NCI-H1436 treated with DMSO at 0.1 percent for 48 hours (cell line): ENCODE measurements at places on chromosomes 13 and 19.

DNA sequence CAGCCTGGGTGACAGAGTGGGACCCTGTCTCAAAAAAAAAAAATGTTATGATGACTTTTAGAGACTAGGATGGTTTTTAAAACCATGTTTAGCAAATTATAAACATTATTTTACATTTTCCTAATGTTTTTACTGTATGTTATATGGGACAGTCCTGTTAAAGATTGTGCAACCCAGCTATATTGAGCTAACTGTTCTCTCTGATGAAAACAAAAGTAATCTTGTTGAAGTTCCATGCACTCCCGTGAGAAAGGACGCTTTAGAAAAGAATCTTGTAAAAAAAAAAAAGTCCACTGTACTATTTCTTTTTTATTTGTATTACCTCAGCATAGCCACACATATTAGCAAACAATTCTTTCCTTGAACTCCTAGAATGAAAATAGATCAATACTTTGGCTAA lies 451.2 kb downstream of the DCT start:
- DNase-seq, result no peak

DNA sequence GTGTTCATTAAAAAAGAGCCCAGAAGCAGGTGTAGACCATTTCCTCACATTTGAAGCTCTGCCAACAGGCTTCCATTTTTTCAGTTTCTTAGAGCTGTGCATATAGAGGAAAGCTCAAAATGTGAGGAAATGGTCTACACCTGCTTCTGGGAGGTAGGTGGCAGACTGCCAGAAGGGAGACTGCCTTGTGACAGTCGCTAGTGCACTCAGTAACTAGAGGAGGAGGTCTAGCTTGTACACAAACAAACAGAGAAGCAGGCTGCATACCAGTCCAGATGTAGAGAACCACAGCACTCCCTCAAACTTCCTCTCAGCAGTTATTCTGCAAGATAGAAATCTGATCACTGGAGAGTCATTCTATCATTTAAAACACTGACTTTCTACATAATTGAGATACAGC lies 800.2 kb downstream of the EFNB2 start:
- peak; percentile 49 for DNase-seq

DNA sequence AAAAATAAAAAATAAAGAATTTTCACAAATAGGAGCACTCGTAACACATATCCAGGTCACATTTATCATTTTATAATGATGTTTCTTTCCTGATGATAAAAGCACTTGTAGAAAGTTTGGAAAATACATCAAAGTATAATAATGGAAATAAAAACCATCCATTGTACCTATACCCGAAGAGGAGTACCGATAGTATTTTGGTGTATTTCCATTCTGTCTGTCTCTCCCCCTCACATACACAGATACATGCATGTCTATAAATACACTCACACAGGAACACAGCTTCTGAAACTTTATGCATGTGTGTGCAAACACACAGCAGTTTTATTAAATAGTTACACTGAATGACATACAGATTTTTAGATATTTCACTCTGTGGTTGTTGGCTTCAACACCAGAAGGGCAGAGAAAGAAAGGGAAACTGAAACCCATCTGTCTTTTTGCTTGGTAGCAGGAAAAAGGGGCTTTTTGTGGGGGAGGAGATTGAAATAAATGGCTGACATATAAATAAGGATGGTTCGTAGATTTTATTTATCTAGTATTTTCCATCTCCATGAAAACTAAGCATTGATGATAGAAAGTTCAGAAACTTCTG lies 114.8 kb downstream of the LRCH1 start:
- no peak for DNase-seq

DNA sequence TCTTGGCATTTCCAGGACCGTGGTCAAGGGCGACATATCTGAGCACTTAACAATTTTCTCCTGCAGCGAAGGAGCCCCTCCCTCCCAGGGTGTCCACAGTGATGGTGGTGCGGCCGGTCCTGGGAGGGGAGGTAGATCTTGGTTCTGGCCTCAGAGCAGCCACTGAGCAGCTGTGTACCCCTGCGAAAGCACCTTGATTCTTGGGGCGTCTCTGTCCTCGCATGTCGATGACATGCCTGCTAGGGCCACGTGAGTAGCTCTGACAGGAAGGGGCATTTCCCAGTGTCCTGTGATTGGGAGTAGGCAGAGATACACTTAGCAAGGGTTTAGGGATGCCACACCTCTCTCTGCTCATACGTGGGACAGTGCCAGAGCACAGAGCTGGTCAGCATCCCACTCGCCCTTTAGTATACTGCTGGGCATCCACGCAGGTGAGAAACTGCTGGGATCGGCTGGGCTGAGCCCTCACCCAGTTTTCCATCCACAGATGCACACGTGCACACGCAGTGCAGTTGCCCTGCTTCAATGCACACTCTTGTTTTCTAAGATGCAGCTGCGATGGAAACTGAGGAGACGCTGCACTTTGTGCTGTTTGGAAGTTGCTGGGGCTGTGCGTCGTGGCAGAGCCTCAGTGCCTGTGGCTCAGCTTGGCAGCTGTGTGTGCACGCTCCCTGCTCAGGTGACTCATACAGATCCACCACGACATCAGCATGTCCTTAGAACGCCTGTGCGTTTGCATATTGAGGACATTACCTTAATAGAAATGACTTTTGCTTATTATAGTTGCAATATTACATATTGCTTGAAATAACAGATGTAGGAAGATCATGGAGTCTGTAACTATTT lies 66.8 kb downstream of the TEX29 start:
- DNase-seq, result no peak

- no peak for DNase-seq
These were observed 8.3 kb upstream of the CDC42EP5 start for GRCh38 chr19:54481326-54481930.

GRCh38 chr19:10292206-10292788 lies 2.5 kb downstream of the ICAM5 start:
- no peak for DNase-seq

- DNase-seq, result no peak
These were observed 74.1 kb downstream of the DCLK1 start for GRCh38 chr13:36057041-36057440.

DNA sequence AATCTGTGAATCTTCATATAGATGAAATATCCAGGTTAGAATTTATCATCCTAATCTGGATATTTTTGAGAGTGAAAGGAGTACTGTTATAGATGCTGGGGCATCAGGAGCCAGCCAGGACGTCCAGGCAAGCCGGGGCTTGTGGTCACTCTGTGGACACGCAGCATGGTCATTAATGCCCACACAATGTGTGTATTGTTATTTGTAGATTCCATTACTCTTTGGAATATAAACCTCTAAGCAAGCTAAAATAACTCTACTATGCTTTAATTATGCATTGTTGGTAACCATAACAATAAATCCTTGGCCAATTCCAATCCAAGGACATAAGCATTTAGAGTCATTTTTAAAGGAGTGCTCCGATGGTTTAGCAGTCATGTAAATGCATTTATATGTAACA lies 137.9 kb downstream of the TM9SF2 start:
- DNase-seq, result no peak

DNA sequence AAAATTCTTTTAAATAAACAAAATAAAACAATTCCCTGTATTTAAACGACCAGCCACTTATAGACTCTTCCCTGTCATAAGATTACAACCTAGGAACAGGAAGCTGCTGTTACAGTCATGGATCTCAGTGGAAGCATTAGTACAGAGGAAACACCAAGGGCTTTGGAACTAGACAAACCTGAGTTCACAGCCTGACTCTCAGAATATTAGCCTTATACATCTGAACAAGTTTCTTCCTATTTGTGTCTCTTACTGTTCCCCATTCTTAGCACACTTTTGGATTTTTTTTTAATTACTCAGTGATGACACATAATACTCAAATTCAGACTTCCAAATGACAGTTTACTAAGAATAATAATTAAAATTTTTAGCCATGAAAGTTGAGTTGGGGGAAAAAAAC lies 46.1 kb downstream of the ZDHHC20 start:
- DNase-seq, result no peak

- no peak for DNase-seq
These were observed 30.1 kb downstream of the ZNF557 start for GRCh38 chr19:7099597-7099921.

- DNase-seq, result no peak
These were observed 19.9 kb downstream of the SIGLEC7 start for GRCh38 chr19:51161867-51162496.

DNA sequence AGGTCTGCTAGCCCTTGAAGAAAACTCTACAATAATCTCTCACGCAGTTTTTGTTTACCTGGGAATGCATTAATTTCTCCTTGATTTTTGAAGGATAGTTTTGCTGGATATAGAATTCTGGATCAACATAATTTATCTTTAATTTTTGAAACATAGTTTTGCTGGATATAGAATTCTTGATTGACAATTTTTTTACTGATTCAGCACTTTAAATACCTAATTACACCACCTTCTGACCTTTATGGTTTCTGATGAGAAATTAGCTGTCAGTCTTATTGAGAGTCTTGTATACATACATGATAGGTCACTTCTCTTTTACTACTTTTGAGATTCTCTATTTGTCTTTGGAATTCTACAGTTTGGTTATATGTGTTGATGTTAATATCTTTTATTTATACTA lies 741.6 kb downstream of the FGF9 start:
- DNase-seq, result no peak

DNA sequence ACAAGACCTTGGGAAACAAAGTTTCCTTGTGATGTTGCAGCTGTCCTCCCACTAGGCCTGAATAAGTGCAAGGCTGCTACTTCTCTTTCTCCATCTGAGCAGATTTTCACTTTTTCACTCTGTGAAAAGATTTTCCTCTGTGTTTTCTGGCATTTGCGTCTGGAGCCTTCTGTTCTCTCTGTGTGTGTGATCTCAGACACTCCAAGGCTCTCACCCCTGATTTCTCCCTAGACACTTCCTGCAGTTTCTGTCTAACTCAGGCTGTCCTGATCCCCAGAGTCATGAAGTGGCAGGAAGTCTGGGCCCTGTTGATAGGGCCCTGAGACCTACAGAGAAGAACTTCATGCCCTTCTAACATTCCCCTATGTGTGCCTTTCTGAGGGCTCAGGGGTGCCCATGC lies 37.2 kb downstream of the SIGLEC7 start:
- DNase-seq, result no peak

GRCh38 chr19:8041531-8041931 lies 11.0 kb upstream of the CCL25 start:
- no peak for DNase-seq

GRCh38 chr13:79776531-79777295 lies 295.8 kb downstream of the NDFIP2 start:
- DNase-seq, result no peak

DNA sequence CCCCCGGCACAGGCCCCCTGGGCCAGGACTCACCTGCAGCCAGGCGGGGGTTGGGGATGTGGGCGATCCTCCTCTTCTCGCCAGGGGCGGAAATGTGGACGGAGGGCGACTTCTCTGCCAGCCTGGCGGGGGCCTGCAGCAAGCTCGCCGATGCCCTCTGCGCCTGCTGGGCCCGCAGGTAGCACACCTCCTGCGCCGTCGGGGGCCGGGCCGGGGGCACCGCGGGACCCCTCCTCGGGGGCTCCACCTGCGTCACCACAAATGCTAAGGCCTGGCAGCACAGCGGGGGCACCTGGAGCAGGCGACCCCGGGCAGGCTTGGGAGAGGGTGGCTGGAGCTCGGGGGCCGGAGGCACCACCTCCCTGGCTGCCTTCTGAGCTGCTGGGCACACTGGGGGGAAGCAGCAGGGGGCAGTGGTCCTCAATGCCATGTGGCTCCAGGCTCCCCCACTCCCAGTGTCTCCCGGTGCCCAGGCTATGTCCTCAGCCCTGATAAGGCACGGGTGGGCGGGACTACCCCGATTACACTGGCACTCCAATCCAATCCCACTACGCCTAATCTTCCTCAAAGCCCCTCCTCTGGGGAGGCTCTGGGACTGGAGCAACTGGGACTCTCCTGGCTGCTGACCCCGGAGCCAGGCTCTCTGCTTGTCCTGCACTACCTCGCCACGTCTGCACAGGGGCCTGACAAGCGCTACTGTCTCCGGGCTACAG lies 11.6 kb upstream of the ATP8B3 start:
- no peak for DNase-seq

DNA sequence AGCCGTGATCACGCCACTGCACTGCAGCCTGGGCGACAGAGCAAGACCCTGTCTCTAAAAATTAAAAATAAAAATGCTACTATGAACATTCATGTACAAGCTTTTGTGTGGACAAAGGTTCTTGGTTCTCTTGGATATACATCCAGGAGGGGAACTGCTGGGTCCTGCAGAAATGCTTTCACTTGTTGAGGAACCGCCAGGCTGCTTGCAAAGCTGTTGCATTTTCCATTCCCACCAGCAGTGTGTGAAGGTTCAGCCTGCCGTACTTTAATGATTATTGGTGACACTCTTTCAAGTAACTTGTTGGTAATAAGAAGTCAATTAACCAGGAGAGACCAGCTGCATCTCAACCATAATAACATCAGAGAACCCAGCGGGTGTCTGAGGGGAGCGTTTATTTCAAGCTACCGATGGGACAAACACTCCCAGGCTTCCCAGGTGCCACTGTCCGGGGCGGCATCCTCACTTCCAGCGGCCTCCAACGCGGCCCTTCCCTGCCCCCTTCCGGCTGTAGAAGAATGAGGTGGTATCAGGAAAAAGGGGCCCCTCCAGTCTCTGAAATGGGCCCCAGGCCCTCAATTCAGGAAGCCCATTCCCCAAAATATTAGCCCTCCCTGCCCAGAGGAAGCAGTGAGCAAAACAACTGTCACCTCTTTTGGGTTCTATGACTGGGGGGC lies 15.2 kb upstream of the PPP1R12C start:
- DNase-seq, result no peak

DNA sequence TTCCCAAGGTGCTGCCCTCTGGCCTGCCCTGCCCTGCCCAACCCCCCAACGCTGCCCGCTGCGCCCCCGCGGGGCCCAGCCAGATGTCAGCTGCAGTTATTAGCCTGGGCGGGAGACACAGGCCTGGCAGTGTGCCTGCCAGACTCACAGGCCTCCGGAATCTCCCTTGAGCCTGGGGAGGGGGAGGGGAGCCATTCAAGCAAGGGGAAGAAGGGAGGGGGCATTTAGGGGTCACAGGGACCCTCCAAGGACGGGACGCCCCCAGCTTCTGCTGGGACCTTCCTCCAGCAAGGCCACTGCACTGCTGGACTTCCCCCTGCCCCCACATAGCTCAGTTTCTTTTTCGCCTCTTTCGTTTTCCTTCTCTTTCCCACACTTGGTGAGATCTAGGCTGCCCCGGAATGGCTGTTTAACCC lies 2.6 kb upstream of the JUNB start:
- DNase-seq, result no peak

GRCh38 chr13:98397221-98397620 lies 179.7 kb downstream of the STK24 start:
- DNase-seq, result no peak

DNA sequence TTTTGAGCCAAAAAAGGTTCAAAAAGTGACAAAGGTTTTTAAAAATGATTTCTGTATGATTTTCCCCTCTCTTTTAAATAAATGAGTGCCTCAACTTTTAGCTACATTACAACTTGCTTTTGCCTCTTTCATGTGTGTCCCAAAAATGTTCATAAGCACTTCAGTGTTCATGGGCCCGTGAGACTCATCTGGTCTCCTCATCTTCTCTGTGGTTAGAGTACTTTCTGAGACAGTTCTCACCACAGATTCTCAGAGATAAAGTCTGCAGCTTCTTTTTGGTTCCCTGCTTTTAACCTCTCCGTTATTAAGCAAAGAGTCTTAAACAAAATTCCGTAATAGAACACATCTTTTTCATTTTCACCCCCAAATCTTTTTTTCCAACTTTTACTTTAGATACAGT lies 156.9 kb downstream of the DLEU7 start:
- DNase-seq, result no peak
